ENCODE measurements at places on chromosomes 11 and 22.

- DNase-seq: peak; percentile 62
Observed at GRCh38 chr11:61777234-61778090, 14.9 kb downstream of the TMEM258 start.

- no peak for DNase-seq
Observed at GRCh38 chr22:40376149-40376548, 5.8 kb downstream of the SGSM3 start.

DNA sequence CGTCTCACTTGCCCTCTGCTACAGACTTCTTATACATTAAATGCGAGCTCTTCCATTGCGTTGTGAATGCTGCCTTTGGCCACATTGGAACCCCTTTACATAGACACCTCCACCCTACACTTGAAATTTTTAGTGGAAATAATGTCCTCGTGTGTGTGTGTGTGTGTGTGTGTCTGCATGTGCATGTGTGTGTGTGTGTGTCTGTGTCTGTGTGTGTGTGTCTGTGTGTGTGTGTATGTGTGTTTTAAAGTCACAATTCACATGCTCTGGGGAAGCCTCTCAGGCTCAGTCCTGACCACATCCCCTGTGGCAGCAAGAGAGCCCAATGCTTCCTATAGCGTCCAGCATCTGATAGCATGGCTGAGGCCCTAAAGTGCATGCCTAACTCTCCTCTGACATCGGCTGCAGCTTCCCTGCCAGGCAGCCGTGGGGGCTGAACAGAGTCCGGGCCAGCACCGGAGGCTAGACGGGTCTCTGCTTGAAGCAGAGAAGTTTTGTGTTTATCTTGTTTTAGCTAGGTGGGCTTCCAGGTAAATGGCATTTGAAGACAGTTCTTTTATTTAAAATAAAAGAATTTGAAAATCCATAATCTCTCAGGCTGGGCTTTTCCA lies 64.5 kb upstream of the EMID1 start:
- DNase-seq: no peak

DNA sequence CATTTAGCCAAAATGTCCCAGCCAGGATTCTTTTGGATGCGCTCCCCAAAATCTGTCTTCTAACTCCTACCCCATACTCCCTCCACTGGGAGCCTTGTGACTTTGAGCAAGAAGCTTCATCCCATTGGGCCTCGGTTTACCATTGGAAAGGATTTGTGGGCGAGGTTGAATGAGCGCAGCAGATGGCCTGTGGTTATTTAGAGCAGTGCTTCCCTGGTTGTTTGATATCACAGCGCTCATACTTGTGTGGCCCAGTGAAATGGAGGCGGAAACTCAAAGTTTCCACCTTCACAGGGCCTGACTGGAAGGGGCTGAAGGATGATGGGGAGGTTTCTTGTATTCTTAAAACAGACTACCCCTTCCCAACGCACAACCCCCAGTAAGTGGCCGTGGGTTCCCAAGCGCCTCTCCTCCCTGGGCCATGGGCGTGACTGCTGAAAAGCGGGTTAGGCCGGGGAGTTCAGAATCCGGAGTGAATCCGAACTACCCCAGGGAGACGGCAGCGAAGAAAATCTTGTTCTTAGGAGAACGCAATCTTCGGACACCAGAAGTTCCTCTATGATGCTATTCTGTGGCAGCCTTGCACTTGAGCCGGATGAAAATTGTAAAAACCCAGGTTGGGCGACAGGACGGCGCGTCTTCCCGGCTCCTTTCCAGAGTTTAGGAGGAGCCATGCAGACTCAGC lies 1.2 kb upstream of the ATF4 start:
- DNase-seq: no peak

- DNase-seq: no peak
Observed at GRCh38 chr11:17786824-17787525, 52.4 kb downstream of the KCNC1 start.

DNA sequence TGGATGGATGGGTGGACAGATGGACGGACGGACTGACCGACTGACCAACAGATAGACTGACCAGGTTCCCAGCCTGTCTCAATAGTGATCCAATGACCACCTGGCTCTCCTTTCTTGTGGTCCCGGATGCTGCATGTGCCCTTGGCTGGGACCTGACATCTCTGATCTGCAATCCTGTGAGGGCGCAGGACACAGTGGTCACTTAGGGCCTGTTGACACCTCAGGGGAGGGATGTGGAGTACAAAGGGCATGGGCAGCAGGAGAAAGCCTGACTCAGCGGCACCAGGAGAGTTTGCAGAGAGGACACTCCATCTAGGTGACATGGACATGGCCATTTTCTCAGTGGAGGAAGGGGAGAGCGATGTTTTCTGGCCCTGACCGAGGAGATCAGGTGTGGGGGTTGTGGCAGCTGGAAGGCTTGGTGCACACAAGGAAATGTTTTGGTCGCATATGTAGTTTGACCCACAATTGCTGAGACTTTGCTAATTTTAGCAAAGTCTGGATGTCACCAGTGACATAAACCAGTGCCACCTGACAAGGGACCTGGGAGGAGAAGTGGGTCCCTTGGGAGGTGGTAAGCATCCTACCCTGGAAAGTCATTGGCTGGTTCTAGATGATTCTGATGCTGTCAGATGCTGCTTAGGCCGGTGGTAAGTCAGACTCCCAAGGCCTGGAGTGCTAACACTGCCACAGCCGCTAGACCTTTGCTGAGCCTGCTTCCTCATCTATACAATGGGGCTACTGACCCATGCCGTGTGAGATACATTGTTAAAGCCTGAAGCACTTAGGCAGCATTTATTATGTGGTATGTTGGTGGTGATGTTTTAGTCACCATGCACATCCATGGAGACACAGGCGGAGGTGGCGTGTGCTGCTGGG lies 50.7 kb downstream of the CD82 start:
- DNase-seq: no peak

DNA sequence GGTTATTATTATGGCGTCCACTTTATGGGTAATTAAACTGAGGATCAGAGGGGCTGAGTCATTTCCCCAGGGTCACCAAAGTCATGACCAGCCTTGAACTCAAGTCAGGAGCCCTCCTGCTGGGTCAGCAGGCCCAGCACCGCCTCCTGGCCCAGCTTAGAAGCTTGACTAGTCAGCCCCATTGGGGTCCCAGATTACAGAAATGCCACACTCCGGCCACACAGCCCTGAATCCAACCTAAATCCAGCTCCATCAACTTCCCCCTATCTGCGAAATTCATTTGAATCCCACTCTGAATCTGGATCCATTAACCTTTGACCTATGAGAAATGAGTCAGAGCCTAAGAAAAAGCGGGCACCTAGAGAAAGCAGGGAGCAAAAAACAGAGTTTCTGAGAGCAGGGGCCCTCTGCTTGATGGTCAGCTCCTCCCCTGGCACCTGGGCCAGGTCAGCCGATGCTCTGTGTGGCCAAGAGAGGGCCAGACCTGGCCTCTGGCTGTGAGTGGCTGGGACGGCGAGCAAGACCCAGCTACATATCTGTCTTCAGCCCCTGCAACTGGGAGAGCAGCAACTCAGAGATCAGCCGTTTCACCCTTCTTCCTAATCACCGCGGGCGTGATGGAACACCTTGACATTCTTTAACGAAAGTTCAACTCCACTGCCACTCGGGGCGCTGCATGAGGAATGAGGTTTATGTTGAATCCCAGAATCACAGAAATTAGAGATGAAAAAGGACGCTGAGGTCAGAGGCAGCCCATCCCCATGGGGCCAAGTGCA lies 196.1 kb downstream of the TRIM29 start:
- DNase-seq: no peak

DNA sequence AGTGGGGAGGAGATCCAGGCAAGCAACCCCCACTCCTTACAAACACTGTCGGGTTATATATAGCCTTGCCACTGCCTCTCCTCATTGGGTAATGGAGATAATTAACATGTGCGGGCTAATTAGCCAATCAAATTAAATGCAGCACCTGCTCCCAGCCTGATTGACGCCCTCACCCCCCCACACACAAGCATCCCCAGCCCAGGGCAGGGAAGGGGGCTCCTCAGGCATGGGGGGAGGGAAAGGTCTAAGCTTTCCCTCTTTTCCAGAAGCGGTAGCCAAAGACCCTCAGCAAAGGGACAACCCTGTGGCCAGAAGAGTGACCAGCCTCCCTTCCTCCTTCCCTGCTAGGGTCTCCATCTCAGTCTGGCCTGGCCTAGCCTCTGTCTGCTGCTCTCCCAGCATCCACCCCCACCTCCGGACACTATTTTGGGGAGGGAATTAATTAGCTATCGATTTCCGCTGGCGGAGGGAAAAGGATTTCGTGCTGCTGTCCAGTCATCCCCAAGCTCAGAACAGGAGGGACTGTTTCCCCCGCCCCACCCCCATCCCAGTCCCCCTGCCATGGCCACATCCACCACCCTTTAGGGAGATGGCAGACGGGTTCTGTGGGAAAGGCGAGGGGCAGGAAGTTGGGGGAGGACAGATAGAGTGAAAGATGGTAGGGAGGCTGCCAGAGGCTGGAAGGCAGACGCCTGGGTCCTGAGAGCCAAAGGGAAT lies 7.1 kb downstream of the NRXN2 start:
- no peak for DNase-seq

DNA sequence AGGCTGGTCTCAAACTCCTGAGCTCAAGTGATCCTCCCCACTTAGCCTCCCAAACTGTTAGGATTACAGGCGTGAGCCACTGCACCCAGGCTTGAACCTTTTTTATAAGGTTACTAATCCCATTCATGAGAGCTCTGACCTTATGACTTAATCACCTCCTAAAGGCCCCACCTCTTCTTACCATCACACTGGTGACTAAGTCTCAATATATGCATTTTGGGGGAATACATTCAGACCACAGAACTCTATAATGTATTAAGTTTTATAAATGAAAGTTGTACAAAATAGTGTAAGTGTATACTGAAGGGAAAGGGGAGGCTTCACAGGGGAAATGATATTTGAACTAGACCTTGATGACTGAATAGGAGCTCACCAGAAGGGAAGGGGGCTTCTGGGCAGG lies 28.4 kb upstream of the RBFOX2 start:
- no peak for DNase-seq

GRCh38 chr11:36257351-36257750 lies 31.9 kb downstream of the COMMD9 start:
- DNase-seq: no peak

DNA sequence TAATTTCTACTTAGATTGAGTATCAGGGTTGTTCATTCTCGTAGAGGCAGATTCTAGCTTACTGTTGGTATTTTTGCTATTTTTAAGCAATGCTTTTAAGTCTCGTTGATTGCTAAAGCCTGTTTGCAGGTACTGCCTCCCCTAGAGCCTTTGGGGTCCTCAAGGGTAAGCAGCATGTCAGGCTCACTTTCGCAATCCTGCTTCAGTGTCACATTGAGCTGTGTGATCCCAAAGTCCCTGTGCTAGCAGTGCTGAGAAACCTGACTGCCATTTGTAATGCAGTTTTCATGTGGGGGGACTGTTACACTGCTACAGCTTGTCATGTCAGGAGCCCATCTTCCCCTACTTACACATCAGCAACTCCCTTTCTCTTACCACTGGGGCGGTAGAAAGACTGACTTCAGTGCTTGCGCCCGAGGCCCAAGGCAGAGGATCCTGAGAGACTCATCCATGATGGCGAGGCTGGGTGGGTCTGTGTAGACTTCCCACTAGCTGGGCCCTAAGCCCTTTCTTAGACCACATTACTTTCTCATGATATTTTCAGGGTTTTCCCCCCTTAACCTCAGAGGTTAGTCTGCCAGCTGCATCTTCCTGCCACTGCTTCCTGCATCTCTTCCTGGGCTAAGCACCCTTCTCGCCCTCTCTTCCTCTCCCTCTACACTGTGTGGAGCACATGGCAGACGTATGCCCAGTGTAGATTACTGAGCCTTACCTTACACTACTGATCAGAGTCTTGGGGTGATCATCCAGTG lies 40.8 kb upstream of the ST14 start:
- no peak for DNase-seq

DNA sequence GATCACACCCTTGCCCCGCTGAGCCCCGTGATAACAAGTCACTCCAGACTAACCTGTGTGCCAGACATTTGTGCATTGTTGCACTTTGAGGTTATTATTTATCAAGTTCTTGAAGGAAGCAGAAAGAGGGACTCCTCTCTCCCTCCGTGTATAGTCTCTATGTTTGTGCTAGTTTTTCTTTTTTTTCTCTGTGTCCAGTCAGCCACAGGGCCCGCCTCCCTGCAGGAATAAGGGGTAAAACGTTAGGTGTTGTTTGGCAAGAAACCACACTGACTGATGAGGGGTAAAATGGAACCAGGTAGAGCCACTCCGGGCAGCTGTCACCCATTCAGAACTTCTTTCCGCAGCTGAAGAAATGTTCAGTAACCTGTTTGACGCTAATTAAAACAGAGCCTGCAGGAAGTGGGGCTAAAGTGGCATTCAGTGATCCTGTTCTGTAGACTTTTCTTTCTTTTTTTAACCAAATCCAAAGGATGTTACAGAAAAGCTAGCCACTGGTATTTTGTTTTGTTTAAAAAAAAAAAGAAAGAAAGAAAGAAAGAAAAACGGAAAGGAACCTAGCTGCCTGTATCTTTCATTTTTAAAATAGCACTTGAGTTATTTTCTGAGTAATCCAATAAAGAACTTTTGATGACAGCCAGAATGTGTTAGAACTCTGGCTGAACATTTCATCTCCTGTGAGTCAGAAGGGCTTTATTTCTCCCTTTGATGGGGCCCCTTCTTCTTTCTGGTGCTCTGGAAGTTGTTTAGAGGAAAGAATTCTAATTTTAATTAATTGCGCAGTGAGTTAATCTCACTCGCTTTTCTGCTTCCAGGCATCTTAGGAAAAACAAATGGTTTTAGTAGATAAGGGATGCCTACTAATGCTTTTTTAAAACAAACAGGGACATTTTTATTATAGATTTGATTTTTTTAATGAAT lies 58.2 kb downstream of the COMMD9 start:
- DNase-seq: no peak

GRCh38 chr11:110410651-110411050 lies 19.1 kb upstream of the FDX1 start:
- DNase-seq: no peak

- DNase-seq: no peak
Observed at GRCh38 chr11:9884601-9885000, 220.7 kb downstream of the SWAP70 start.

- DNase-seq: no peak
Observed at GRCh38 chr11:71163371-71163770, 89.0 kb downstream of the SHANK2 start.

DNA sequence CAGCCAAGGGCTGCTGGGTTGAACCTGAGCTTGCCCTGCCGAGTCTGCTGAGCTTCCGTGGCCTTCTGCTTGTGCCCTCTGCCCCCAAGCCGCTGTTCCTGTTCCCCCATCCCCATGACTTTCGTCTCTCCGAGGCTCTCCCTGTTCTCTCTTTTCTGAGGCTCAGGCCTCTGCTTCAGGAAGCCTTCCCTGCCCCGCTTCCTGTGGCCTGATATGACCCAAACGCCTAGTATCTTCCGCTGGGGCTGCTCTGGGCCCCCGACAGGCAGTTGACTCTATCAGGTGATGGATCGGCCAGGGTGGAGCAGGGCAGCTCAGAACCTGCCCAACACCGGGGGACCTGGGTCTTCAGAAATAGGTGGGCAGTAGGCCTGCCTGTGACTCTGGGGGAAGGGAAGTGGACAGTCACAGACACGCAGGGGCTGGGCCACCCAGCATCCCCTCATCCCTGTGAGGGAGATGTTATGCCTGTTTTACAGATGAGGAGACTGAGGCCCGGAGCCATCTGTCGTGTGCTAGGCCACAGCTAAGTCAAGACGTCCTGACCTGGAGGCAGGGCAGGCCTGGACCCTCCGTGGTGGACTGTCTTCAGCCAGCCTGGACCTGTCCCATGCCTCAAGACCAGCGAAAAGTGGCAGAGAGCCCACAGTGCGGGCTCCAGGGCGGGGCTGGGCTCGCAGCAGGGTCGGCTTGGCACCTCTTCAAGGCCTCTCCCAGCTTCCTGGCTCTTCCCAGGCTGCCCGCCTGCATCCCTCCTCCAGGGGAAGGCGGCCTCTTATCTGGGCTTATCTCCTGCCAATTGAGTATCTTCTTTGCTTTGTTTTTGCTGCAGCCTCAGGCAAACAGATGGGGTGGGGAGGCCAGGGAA lies 16.2 kb downstream of the BAD start:
- DNase-seq: no peak
